ENCODE measurements at places on chromosomes 5 and 9.

GRCh38 chr5:68027519-68027918 is 188.0 kb upstream of the PIK3R1 start:
- DNase-seq, result no peak

- DNase-seq, result no peak
These were observed 76.9 kb downstream of the GHR start for GRCh38 chr5:42500003-42500599.

- DNase-seq, result no peak
These were observed 416.5 kb downstream of the KDM4C start for GRCh38 chr9:7174301-7174700.

DNA sequence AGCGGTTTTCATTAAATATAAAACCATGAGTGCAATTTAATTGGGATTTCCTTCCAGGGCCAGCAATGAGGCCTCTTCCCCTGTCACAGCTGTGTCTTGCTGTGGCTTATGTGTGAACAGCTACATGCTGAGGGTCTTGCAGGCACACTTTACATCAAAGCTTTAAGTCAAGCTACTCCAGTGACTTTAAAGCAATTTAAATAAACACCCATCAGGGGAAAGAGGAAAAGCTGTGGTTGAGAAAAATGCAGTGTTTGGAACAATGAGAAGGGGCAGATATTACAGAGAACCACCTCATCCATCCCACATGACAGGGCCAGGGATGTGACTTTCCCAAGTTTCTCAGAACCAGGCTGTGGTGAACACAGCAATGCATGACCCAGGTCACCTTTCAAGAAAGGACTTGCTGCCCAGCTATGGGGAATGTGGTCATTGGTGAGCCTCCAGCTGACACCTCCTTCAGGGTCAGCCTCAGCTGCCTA is 115.9 kb upstream of the LPAR1 start:
- no peak for DNase-seq

- DNase-seq, result no peak
These were observed 407.7 kb upstream of the IRX1 start for GRCh38 chr5:3187771-3188425.

DNA sequence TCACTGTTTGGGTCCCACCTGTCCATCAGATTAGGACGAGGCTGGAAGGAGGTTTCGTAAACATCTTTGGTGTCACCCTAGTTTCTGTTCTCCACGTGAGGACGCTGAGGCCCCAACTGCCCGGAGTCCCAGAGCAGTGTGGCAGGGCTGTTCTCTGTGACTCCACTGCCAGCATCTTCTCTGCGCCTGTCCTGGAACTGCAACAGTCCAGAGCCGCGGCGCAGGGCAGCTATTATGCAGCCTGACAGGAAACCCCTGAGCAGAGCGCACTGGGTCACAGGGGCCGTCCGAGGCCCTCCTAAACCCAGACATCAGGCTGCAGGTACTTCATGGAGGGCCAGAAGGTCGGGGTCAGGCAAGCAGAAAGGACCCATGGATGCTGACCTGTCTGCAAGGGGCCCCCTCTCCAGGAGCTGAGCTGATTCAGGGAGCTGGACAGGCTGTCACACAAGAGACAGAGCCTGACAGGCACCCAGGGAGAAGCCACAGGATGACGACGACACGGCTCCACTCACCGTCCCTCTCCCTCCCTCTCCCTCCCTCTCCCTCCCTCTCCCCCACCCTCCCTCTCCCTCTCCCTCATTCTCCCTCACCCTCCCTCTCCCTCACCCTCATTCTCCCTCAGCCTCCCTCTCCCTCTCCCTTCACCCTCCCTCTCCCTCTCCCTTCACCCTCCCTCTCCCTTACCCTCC is 31.7 kb downstream of the DBH start:
- no peak for DNase-seq

DNA sequence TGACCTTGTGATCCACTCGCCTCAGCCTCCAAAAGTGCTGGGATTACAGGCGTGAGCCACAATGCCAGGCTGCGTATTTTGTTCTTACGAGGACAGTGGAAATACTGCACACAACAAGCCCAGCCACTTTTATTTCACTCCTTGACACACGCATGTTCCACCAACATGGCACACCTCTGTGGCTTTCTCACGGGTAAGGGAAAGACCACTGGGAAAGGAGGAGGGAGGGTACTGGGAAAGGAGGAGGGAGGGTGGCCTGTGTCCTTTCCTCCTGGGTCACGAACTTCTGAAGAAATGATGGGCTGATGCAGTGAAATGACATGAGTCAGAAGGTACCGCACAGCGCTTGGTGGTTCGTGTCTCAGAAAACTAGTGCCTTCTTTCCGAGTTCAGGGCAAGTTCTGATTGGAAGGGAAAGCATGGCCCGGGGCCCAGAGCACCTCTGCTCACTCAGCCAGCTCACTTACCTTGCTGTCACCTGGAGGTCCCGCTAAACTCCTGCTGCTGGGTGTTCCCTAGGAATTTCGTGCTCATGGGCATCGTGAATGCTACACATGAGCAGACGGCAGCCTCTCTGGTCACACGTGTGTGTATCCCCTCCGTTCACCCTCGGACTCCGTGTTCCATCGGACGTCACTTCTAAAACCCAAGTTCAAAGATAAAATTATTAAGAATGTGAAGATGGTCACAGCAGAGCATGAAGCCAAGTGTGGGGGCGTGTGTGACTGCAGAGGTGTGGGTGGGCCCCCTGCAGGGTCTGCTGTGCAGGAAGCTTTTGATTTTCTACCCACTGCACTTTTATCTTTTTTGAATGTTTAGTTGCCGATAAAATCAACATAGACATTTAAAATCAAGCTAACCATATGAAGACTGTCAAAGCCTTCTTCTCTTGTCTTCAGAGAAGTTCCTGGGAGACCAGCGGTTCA is 42.9 kb downstream of the LAMC3 start:
- DNase-seq, result no peak

DNA sequence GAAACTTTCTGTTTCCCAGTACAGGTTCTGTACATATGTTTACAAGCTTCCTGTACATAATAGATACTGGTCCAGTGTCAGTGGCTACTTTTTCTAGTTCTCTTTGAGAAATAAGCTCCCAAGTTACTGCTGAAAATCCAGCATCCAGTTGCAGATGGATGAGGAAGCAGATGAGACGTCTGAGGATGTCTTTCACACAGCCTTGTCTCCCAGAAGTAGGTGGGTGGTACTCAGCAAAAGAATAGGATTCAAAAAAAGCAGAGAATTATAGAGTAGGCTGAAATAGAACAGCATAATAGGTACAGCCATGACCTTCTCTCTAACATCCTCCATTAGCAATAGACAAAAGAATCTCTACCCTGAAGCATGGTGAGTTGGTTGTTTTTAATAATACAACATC is 77.7 kb downstream of the BRINP1 start:
- peak; percentile 63 for DNase-seq

DNA sequence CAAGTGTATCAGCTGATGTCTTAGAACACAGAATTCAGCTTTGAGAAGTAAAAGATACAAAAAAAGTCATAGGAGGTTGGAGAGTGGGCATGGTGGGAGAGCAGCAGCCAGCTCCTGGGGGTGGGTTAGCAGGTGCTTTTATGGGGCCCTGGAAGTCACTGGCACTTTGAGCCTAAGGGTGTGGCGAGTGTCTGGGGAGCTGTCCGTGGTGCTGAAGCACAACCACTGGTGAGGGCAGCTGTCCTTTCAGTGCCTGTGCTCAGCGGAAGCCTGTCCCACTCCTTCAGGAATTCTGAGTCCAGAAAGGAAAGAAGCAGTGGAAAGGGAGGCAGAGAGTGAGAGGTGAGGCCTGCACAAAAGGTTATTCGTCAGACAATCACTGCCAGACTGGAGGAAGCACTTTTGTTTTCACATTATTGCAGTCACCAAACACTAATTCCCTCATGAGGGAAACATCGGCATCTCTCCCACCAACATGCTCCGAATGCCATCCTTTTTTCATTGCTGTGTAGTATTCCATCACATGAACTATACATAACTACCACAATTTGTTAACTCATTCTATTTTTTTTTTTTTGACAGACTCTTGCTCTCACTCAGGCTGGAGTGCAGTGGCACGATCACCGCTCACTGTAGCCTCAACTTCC is 59.4 kb upstream of the RAPGEF1 start:
- DNase-seq, result peak; percentile 7

GRCh38 chr9:107218829-107219485 is 64.1 kb upstream of the RAD23B start:
- no peak for DNase-seq

DNA sequence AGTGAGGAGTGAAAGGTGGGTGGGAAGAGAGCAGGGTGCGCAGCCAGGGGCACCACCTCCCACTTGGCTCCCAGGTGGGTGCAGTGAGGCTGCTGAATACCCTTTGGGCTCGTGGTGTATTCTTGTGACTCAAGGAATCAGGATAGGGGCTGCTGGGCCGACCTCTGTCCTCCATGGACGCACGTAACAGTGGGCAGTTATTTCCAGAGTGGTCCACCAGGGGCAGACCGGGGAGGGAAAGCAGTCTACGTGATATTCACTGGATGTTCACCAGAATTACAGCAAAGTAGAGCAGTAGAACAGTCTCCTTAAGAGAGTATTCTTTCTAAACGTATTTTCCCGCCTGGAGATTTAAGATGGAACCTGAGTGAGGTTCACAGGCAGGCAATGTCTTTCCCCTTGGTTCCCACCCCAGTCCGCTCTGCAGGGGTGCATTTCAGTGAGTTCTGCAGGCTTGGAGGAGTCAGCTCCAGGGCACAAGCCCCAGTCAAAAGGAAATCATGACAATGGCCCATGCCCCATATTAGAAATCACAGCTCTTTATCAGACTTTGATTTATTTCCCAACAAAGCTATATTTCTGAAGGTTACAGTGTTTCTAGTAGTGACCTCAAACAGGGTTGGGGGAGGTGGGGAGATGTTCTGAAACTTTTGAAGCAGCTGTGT is 88.7 kb downstream of the SYK start:
- DNase-seq, result no peak

DNA sequence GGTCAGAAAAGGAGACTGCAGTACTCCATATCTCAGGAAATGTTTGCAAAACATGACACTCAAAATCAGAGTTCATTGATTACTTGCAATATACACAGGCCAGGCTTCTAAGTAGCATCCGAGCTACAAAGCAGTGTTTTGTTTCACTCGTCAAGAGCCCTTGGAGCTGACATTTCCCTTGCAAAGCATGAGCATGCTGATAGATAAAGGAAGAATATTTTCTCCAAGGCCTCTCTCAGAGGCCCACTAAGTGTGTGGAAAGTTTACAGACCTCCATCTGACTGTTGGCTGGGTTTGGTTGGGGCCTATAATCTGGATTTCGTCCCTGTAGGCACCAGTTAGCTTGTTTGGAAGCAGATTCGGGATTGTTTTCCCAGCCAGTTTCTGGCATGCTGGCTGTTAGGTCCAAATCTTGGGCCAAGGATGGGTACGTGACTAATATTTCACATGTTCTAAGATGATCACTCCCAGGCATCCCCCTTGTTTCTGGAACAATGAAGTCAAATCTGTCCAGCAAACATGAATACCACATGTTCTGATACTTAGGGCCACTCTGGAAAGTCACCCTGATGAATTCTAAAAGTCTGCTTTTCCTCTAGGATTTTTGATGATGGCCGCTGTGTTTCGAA is 161.3 kb downstream of the RFK start:
- DNase-seq, result no peak

- DNase-seq, result no peak
These were observed 41.1 kb downstream of the LURAP1L start for GRCh38 chr9:12815888-12816287.

DNA sequence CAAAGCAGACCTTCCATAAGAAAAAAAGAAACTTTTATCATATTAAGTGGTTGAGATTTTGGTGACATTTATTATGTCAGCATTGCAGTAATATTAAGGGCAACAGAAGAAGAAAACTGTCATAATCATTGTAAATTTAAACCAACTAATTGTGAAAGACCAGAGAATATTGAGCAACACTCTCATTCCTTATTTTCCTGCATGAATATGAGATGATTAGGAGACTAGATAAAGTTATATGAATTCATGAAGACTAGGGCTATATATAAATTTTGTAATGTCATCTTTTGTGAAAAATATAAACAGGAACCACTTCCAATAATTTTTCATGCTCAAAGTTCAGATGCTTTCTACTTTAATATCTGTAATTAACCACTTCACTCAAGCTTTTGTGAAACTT is 974.5 kb upstream of the CDH10 start:
- DNase-seq, result no peak

- DNase-seq, result peak; percentile 30
These were observed 47.1 kb upstream of the SH3GL2 start for GRCh38 chr9:17531642-17532254.

DNA sequence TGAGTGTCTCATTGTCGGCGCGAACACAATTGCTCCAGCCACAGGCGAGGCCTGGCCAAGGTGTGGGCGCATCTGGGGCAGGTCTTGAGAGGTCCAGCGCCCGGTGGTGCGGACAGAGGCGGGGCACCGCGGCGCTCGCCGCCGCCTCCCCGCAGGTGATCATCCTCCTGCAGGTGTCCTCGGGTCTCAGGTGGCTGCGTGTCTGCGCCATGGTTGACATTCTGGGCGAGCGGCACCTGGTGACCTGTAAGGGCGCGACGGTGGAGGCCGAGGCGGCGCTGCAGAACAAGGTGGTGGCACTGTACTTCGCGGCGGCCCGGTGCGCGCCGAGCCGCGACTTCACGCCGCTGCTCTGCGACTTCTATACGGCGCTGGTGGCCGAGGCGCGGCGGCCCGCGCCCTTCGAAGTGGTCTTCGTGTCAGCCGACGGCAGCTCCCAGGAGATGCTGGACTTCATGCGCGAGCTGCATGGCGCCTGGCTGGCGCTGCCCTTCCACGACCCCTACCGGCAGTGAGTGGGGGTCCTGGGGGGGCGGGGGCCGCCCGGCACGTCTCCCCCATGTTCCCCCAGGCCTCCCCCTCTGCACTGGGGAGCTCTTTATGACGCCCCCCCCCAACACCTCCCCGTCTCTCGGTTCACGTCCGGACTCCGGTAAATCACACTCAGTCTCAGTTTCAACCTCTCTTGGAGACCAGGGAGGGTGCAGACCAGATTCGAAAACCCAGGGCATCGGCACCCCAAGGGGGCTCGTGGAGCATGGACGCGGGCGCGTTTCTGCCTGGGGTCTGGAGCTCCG is 446 bp downstream of the NXNL2 start:
- DNase-seq, result no peak

DNA sequence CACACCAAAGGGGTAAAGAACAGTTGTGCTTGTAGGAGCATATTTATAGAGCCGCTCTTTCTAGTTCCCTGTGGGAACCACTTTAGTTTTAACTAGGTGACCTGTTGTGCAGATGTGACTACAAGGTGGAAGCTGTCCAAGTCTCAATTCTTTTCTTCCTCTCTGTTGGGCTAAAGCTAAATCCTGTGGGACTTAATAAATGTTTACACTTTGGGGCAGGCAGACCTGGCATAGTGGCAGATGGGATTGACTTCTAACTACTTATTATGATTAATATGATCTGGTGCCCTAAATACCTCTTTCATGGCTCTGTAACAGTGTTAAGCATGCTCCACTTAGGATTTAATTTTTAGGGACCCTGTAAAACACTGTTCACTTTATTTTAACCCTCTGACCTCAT is 265.3 kb downstream of the KCTD16 start:
- no peak for DNase-seq
